ENCODE measurements at places on chromosomes 3 and 15.

GRCh38 chr3:71260782-71261181, 322.7 kb downstream of the FOXP1 start:
- no peak for DNase-seq

GRCh38 chr15:41512940-41513505, 604 bp downstream of the LTK start:
- peak; percentile 39 for DNase-seq

DNA sequence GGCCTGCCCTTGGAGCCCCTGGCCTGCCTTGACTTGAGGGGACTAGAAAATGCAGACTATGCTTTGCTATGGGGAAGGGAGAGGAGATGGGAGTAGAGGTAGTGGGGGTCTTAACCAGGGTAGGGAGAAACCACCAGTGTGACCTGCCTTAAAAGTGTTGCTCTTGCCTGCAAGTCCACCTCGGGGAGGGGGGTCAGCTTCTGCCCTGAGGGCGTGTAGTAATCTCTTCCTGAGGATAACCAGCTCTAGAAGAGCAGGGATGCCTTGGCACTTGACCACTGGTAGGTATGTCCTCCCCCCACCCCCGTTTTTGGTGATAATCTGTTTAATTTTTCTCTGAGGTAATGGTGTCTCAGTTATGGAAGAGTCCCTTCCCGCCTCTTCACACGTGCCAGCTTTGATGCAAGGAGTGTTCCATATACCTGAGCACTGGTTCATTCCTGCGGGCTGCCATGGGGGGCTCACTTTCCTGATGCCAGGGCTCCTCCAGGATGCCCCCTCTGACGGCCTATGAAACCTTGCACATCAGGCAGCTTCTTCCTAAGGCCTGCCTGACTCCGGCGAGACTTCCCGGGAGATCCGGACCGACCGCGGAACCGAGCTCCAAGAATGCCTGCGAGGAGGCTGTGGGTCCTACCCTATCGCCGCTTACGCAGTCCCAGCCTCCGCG, 780 bp upstream of the P4HTM start:
- DNase-seq, result no peak

GRCh38 chr15:95594496-95594895, 736.0 kb upstream of the NR2F2 start:
- no peak for DNase-seq

DNA sequence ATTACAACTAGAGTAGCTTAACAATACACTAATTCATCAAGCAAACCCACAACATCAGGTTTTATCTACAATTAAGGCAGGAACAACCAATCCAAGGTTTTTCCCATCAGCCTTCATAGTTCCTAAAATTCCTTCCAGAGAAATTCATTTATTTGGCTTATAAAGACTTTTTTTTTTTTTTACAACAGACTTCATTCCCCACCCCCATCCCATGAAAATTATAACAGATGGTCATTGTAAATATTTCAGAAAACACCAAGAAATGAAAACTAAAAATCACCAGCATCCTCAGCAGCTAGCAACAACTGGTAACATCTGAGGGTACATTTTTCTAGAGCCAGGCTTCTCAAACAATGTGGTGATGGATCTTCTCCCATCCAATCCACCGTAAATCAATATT, 11.0 kb downstream of the SH3BP5 start:
- no peak for DNase-seq

DNA sequence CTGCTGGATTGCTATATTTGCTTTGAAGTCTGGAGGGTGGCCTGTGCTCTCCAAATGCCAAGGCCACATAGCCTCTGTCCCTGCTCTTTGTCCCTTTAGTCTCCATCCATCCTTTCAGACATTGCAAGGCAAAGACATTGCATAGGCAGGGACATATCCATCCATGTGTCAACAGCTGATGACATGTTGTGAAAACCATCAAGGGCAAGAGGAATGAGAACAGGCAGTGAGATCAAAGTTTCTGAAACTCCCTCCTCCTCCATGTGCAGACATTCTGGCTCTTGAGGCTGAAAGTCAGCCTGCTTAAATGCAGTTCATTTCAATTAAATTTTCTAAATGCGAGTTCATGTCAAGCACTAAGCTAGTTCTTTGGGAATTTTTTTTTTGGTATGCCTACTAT, 135.2 kb upstream of the CTNNB1 start:
- no peak for DNase-seq

DNA sequence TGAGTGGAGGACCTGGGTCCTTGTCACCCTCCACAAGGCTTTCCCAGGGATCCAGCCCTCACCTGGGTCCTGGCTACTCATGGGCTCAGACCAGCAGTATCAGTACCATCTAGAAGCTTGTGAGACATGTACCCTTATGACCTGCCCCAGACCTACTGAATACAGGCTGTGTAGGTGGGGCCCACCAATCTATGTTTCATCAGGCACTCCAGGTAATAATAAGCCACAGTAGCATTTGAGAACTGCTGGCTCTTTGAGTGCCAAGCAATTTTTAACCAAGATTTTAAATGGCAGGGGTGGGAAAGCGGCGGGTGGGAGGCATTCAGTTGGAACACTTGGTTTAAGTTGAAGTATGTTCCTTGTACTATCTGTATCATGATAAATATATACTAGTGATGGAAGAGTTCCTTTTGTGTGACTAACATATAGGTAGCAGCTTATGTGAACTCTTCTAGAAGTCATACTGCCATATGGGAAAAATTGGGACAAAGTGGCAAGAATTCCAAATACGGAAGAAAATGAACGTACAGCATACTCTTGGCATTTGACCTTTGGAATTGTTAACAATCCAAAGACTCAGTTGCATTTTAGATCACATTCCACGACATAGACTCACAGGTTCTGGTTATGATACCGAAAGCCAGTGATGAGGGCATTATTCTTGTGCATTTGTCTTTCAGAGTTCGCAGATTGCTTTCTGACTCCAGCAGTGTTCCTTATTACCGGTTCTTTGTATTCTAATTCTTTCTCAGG, 190.4 kb downstream of the GHSR start:
- no peak for DNase-seq

GRCh38 chr3:118809696-118810498, 224.7 kb downstream of the IGSF11 start:
- DNase-seq, result peak; percentile 3

GRCh38 chr3:179943117-179943880, 93.4 kb downstream of the PEX5L start:
- no peak for DNase-seq

GRCh38 chr3:182384221-182384620, 409.1 kb upstream of the ATP11B start:
- no peak for DNase-seq

DNA sequence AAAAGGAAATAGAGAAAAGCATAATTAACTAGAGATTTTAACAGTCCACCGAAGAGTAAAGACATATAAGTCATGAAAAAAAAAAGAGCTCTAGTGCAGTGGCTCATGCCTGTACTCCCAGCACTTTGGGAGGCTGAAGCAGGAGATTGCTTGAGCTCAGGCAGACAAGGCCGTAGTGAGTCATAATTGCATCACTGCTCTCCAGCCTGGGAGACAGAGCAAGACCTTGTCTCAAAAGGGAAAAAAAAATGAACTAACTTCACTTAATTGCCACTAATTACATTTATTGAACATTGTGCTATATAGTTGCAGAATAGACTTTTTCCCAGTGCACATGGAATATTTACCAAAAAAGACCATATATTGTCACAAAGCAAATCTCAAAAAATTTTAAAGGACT, 221.8 kb downstream of the CBLB start:
- no peak for DNase-seq

- DNase-seq, result no peak
These were observed 23.2 kb upstream of the VPS8 start for GRCh38 chr3:184788751-184789150.

DNA sequence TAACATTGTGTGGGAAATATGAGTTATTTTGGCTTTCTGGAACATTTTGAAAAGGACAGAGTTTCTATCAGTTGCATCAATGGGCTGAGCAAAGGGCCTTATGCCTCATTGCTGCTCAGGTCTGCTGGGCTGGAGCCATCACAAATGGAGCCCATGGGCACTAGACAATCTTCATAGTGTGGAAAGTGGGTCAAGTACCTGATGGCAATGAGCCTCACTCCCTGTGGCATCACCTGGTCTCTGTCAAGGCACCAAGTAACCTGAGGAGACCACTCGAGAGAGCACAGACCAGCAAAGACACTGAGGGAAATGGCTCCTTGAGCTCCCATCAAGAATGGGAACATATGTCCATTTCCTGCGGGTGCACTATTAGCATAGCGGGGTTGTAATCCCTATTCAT, 96.7 kb upstream of the PPP2R3A start:
- DNase-seq, result no peak

DNA sequence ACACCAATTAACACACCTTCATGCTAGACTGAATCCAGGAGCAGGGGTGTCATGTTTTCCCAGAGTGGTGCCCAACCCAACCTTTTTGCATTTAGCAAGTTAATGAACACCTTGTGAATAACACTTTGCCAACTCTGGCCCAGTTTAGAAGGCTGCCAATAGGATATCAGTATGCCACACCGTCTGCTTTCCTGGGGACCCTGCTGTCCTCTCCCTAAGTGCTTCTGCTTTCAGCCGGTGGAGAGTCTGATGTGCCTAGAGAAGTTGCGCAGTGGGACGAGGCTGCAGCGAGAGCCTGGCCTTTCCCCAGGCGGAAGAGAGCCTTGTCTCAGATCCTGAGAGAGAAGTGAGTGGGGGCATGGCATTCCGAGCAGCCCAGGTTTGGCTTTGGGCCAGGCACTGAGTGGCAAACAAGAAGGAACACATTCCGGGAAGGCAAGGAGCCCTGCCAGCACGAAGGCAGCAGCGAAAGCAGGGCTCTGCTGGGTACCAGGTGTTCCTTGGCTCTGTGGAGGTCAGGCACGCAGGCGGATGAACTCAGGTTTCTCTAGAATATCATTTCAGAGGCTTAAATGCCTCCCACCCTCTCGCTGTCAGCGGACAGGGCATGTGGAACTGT, 36.9 kb downstream of the SENP8 start:
- DNase-seq, result no peak

DNA sequence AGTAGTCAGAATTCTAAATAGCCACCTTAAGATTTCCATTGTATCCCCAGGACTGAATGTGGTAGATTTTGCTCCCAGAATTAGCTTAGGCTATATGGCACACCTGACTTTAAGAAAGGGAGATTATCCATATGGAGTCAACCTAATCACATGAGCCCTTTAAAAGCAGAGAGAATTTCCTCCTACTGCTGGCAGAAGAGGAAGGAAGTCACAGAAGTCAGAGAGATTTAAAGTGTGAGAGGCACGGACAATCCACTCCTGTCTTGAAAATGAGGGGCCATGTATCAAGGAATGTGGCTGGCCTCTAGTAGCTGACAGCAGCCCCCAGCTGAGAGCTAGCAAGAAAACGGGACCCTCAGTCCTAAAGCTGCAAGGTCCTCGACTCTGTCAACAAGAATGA, 26.8 kb downstream of the LRRC31 start:
- no peak for DNase-seq

DNA sequence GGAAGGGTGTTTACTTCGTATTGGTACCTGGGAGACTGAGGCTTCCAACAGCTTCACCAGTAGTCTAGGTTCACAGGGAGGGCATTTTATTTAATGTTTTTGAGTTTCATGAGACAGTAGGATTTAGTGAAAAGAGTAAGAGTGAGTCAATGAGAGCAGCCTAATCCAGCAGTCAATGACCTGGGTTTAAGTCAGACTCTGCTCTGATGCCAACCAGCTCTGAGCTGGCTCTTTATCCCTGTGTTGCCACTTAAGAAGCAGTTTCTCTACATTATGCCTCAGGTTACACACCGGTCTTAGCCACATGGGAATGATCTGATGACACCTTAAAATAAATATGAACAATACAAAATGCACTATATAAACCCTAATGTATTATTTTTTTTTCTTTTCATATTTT, 59.4 kb upstream of the KCNMB2 start:
- no peak for DNase-seq

DNA sequence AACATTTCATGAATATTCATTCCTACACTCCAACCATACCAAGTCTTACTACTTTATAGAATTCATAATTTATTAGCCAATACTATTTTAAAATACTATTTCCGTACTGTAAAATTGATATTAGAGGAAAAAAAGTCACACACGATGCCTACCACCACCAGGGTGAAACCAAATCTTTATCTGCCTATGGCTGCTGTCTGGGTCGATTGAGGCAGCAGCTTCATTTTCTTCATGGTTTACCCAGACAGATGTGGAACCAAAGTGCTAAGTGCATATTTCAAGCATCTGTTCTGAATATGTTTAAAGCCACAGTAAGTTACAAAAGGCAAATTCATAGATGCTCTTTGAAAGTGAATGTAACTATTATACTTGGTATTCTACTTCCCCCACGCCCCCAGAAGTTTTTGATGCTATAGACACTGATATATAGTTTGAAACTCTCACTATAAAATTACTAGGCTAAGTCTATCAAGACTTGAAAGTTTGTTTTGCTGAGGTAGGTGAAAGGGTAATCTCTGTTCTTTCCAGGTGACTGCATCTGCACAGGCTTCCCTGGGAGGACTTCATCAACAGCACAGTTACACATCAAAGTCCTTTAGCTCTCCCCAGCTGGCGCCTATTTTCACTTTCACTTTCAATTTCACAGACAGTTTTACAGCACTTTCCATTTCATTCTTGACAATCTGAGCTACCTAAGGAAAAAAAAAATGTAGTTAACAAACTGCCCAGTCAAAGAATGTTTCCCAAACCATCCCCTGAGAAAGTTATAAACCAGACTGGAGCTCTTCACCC, 113.9 kb downstream of the POLQ start:
- DNase-seq, result peak; percentile 7

GRCh38 chr3:8097690-8098089, 403.9 kb upstream of the LMCD1 start:
- DNase-seq, result no peak

GRCh38 chr3:182644790-182645433, 148.4 kb upstream of the ATP11B start:
- DNase-seq, result peak; percentile 62

DNA sequence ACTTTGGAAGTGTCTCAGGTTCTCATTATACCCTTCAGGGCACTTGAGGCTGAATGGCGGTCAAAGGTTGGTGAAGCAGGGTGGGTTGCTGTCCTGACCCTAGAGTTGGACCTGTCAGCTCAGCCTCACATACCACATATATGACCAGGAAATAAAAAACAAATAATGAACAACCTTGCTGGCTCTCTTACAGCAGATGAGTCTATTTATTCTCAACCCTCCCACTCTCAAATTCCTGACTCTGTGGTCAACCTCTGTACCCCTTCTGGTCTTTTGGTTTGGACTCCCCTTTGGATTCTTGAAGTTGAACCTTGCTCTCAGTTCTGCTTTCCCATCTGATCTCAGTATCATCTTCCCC, 16.9 kb downstream of the PPP2R3A start:
- no peak for DNase-seq

DNA sequence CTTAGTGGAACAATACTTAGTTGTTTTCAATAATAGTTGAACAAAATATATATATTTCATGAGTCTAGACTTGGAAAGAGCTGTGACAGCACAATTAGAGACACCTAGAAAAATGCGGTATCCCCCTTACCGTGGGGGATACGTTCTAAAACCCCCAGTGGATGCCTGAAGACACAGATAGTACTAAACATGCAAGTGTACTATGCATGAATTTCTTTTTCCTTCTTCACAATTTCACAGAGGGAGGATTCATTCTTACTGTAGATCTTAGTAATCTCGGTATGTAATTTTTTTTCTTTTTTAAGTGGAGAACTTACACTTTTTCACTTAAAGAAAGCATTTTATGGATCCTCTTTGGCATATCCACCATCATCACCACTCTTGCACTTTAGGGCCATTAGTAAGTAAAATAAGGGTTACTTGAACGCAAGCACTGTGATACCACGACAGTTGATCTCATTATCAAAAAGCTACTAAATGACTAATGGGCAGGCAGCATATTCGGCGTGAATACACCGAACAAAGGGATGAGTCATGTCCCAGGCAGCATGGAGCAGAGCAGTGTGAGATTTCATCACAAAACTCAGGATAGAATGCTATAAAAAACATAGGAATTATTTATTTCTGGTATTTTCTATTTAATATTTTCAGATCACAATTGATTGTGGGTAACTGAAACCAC, 72.3 kb upstream of the ZNF280D start:
- peak; percentile 28 for DNase-seq

Data from activated CD4-positive, alpha-beta T cell treated with anti-CD3 and anti-CD28 coated beads, Interleukin-2, amount 50 U/mL, for 48 hours (primary cell).